ENCODE measurements at places on chromosomes 1 and 21.

DNA sequence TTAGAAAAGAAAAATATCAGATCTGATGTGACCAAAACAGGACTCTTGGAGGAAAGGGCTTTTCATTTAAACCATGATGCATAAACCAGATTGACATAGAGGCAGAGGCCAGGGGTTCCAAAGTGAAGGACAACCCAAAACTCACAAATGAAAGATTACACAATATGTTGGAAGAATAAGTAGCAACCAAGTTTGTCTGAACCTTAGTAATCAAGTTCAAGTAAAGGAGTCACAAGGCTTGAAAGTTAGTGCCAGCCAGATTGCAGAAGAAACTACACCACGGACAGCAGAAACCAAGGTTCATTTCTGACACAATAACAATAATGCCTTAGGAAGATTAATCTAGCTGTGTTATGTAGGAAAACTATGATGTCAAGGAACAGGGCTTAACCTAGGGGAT, 124.6 kb downstream of the ZC3H11B start:
- DNase-seq, result no peak

- DNase-seq, result peak; percentile 24
These were observed 19.2 kb downstream of the CRCT1 start for GRCh38 chr1:152533327-152533938.

GRCh38 chr1:107669996-107670395, 295.0 kb downstream of the VAV3 start:
- DNase-seq, result no peak

GRCh38 chr1:22078133-22078532, 25.6 kb downstream of the CDC42 start:
- no peak for DNase-seq

GRCh38 chr21:42367367-42368165, 1.2 kb upstream of the TFF1 start:
- DNase-seq, result no peak

DNA sequence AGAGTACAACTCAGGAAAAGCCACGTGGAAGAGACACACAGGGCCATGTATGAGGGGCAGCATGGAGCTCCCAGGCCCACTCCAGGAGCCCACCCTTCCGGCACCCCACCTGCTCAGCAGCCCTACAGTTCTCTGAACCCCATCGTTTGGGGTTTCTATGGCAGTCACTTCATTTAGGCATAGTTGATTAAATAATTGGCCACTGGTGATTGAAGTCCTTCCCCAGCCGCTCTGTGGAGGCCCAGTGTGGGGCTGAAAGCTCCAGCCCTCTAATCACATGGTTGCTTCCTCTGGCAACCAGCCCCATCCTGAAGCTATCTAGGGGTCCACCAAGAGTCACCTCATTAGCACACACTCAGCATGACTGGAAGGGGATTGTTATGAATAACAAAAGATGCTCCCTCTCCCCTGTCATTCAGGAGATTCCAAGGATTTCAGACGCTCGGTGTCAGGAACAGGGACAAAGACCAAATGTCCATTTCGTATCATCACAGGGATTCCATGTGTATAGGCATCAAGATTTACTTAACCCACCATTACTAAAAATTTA, 12.2 kb upstream of the S100A7A start:
- DNase-seq, result no peak

DNA sequence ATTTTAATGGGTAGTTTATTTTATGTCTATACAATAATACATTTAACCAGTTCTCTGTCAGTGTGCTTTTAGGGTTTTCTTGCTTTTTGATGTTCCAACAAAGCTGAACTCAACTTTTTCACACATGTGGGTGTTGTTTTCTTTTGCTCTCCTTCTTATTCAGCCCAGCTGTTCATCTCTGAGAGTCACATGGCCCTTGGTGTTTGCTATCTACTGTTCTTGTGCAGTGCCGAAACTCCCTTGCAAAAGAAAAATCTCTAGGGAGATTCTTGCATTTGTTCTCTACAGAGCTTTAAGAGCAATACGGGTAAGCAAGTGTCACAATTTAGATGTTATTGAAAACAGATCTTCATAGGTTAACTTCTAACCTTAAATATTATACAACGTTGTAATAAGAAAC, 281.1 kb upstream of the CXADR start:
- no peak for DNase-seq

DNA sequence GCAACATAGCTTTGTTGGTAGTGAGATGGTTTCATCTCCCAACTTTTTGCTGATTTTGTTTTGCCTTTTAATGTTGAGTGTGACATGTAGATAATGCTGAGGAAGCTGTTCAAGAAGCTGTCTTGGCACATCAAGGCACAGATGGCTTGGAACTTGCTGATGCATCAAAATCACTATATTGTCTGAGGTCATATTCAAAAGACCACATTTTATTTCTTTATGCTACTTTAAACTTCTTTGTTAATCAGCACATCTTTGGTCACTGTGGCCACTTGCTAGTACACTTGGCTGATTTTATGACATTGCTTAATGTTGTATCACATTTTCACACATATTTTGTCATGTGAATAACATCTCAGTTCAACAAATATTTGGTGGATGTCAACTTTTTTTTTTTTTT, 87.1 kb upstream of the BCL10 start:
- DNase-seq, result no peak

DNA sequence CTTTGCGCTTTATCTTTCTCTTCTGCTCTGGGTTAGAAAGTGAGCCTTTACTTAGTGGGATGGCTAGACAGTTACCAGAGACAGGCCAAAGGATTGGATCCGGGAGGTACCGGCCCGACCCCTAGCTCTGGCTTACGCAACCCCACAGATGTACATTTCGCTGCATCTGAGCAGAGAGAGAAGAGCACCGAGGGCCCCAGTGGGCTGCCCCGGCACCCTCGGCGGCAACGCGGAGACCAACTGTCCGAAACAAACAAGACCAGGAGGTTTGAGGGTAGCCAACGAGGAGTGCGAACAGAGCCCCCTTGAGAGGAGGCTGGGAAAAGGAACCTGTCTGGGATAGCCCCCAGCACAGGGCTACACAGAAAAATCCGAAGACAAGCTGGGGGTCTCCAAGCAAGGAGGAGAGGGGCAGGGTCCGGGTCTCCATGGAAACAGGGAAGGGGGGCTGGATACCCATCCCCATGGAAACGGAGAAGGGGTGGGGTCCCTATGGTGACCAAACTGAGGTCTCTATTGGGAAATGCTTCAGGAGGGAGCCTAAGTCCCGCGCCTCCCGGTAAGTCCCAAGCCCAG, 373 bp downstream of the MTF1 start:
- DNase-seq, result no peak

DNA sequence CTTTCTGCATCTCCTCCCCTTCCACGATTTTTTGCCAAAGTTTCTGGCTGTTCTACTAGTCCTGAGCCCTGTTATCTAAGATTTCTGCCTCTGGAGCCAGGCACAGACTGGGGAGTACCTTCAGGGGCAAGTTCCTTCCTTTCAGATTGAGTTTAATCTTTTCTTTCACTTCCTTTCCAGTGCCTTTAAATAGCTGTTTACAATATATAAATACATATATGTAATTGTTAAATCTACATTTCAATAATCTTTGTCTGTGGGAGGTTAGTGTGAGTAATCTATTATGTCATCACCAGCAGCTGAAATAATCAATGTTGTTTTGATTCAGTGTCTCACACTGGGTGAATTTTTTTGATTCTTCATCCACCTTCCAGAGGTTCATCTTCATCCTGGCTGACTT, 31.8 kb downstream of the DIPK1A start:
- DNase-seq, result no peak

GRCh38 chr1:3323021-3323795, 131.3 kb upstream of the ARHGEF16 start:
- no peak for DNase-seq

DNA sequence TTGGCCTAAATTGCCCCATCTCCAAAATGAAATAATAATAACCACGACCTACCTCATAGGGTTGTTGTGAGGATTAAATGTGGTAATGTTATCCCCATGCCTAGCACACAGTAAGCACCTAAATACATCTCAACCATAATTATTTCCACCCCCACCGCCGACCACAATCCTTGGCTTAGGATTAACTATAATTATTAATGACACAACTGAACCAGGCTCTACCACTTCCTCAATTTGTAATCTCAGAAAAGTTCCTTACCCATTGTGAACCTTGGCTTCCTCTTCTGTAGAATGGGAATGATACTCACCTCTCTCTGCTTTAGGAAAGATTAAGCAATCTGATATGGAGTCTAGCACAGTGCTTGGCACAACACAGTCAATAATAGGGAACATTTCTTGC, 44.3 kb upstream of the TACSTD2 start:
- no peak for DNase-seq

- no peak for DNase-seq
These were observed 17.0 kb upstream of the LRRC8C start for GRCh38 chr1:89615676-89616598.

GRCh38 chr1:243455760-243456651, 200.2 kb downstream of the SDCCAG8 start:
- DNase-seq, result no peak

GRCh38 chr1:54456921-54457529, 50.8 kb upstream of the SSBP3 start:
- no peak for DNase-seq

DNA sequence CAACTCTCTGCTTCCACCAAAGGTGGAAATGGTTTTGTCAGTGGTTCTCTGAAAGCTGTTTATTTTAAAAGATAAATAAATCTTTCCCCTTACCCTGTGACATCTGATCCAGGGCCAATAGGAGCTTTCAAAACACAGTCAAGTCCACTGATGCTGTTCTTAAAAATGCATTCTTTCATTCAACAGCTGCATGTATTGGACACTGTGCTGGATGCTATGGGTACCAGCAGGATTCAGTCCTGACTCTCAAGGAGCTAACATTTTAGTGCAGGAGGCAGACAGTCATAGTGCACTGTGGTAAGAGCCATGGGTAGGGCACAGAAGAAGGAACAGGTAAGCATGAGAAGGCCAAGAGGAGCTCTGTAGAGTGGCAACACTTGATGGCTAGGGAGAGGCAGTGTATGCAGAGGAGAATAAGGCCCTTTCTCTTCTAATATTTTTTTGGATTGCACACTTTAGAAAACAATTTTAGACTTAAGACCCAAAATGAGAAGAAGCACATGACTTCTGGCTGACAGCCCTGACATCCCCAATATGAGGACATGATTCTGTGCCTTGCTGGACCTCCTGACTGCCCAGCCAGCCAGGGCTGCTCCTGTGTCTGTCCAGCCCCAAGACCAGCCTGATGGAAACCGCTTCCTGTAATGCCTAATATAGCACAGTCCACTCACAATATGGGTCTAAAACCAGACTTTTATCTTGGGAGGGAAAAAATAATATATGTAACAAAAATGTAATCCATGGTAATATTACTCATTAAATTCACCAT, 207.3 kb downstream of the SDCCAG8 start:
- no peak for DNase-seq

DNA sequence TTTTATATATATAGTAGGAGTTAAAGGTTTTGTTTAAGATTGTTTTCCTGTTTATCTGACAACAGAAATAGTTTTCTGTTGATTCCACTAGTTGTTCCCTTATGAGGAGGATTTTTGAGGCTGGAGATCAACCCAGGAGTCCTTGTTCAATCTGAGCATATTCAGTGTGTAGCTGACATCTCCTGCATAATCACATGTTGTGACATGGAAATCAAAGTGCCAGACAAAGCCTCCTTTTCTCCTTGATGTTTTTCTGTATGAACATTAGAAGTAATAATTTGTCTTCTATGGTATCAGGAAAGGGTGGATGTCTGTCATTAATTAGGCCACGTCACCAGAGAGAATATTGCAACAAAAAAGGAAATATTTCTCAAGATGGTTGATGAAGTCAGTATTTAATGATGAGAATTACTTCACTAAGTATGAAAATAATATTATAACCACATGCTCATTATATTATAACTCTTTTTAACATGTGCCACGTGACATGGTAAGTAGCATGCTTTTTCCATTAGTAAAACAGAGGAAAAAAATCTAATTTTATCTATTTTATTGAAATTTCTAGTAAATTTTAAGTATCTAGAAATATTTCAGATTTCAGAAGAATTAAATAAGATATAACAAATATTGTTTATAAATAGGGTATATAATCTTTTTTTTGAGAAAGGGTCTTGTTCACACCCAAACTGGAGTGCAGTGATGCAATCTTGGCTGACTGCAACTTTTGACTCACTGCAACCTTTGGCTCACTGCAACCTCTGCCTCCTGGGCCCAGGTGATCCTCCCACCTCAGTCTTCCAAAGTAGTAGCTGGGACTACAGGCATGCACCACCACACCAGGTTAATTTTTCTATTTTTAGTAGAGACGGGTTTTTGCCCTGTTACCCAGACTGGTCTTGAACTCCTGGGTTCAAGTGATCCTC, 223.5 kb downstream of the HMCN1 start:
- DNase-seq, result no peak

- no peak for DNase-seq
These were observed 2.1 kb upstream of the HCRTR1 start for GRCh38 chr1:31615414-31615813.

GRCh38 chr1:67700692-67701410, 15.8 kb downstream of the GADD45A start:
- peak; percentile 22 for DNase-seq

DNA sequence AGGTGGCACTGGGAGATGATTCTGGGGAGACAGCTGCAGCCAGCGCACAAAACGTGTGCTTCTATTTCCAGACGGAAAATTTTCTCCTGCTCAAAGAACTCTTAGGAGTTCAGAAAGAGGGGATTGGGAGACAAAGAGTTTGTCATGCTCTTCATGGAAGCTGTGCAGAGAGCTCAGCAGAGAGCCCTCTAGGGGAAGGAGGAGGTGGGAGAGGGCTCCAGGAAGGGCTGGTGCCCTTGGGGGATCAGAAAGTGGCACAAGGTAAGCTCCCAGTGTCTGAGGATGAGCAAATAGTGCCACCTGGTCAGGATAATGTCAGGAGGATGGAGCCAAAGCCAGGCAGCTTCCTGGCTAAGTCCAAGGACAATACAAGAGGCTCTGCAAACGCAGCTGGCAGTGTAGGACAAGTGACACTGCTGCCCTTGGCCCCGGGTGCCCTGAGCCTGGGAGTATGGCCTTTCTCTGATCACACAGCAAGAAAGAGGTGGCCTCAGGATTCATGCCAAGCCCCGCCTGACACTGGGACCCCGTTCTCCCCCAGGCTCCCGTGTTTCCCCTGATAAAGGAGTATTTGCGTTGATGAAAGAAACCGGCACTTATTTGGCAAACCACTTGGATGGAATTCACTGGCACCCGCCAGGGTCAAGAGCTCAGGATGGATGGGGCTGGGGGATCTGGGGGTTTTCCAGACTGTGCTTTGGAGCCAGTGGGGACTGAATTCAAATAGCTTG, 254.0 kb downstream of the PTPRU start:
- DNase-seq, result no peak

- DNase-seq, result no peak
These were observed 138.5 kb downstream of the SLC45A1 start for GRCh38 chr1:8456308-8456912.

- DNase-seq, result no peak
These were observed 590.5 kb upstream of the ADAMTS5 start for GRCh38 chr21:27557356-27557755.

GRCh38 chr1:68454534-68454933, 4.8 kb upstream of the RPE65 start:
- no peak for DNase-seq

DNA sequence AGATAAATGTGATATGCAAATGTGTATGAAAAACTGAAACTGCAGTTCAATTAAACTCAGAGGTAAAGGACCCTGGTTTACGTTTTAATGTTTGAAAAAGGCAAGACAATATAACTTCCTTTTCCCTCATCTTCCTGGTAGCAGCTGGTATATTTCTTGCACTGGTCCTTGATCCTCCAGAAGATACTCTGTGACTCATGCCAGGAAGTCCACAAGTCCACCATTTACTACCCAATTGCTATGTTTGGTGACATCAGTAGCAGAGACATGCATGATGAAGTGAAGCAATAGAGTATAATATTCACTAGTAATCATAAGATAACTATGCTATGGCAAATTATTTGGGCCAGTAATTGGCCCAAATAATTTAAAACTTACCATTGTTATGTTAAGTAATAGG, 774.5 kb upstream of the NEGR1 start:
- DNase-seq, result no peak
